ENCODE measurements at places on chromosomes 6 and 20. TPM values are rescaled to one million over a fixed set of nuclear protein-coding genes. Genes with fewer than 3 reads are reported as not detected.

The OR5V1 gene
- not detected for total RNA-seq

The SLPI gene
- not detected for total RNA-seq

- peaks cover 47% of the 10 kb centered on the region for H3K4me1 ChIP-seq
- peaks cover 4% of the 10 kb centered on the region for H3K27me3 ChIP-seq
- DNase-seq: no peak
- H3K36me3 ChIP-seq: peaks cover 6% of the 10 kb centered on the region
- no peak overlapping the region for H3K27ac ChIP-seq
These were observed 207.8 kb downstream of the TPBG start for GRCh38 chr6:82571455-82571854.

DNA sequence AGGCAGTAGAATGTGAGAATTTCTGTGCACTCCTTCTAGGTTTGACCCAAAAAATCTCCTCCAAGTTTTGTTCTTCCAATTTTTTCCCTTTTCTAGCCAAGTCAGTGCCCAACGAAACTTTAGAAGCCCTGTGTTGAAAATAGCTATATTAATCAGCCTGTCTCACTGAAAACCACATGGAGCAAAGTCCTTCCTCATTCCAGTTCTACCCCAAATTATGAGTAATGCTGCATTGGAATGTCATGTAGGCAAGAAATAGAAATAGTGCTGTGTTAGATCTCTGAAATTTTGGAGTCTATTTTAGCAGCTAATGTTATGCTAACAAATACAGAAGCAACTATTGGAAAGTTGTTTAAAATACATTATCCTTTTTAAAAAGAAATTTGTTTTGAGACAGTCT lies 725.5 kb downstream of the TBC1D32 start:
- H3K36me3 ChIP-seq: no peaks in the 10 kb centered on the region
- H3K4me3 ChIP-seq: no peak overlapping the region
- no peak for DNase-seq
- no peaks in the 10 kb centered on the region for H3K27me3 ChIP-seq
- H3K4me1 ChIP-seq: no peaks in the 10 kb centered on the region
- no peak overlapping the region for H3K27ac ChIP-seq

DNA sequence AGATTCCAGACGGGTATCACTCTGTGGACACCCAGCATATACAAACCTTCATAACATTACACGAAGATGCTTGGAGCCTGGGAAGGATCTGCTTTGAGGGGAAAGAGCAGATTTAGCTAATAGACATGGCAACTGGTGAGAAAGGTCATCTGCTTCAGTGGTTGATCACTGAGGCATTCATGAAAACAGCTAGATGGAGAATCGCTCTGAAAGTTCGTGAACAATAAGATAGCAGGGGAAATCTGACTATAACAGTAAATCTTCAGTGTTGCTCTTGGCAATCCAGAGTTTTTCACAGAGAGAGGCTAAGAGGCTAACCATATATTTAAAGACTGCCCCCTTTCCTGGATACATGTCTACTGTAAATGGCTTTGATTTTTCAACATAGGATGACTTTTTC lies 245.3 kb downstream of the FARS2 start:
- no peaks in the 10 kb centered on the region for H3K36me3 ChIP-seq
- no peak overlapping the region for H3K4me3 ChIP-seq
- DNase-seq: no peak
- H3K27me3 ChIP-seq: no peaks in the 10 kb centered on the region
- no peaks in the 10 kb centered on the region for H3K4me1 ChIP-seq

DNA sequence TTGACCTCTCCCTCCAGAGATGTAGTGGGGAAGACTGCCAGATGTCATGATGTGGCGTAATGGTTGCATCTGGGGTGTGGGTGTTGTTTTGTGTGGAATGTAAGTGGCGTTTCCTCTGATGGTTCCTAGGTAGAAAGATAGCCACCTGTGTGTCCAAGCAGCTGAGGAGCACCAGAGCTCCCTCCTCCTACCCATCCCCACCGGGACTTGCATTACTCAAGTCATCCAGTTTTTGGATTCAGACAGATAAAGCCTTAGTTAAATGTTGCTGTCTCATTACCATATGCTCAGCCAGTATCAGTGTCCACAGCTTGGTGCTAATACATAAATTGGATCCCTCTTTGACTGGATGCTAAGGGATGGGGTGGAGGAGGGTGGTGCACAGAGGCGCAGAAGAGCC lies 282.3 kb downstream of the TBC1D7 start:
- H3K4me1 ChIP-seq: no peaks in the 10 kb centered on the region
- H3K4me3 ChIP-seq: no peak overlapping the region
- peaks cover 2% of the 10 kb centered on the region for H3K27me3 ChIP-seq
- H3K36me3 ChIP-seq: no peaks in the 10 kb centered on the region
- H3K27ac ChIP-seq: no peak overlapping the region
- DNase-seq: no peak
